ENCODE measurements at places on chromosomes 13 and 19.

DNA sequence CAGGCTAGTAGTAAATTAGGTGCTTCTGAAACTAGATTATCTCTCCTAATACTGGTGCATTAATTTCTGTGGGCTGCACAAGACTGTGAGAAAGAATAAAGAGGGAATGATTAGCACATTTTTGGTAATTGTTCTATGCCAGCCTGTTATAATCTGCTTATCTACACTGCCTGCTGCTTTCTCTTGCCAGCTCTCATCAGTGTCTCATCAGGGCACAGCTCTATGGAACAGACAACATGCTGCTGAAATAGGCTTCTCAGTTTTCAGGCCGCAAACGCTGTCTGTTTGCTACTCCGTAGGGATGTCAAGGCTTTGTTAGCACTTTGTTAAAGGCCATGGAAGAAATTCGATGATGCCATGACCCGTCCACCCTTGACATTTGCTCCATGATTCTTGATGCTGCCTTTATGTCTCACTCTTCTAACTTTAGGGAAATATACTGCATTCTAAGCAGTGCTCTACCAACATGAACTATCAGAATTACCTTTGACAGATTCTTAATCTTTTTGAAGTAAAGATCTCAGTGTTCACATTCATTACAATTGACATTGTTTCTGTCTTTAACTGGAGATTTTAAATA, 84.0 kb upstream of the PRR20A start:
- H3K27me3 ChIP-seq = no peaks in the 10 kb centered on the region
- no peak overlapping the region for H3K27ac ChIP-seq
- no peaks in the 10 kb centered on the region for H3K36me3 ChIP-seq
- H3K4me3 ChIP-seq = no peak overlapping the region

GRCh38 chr13:92827503-92827902, 399.1 kb upstream of the GPC6 start:
- no peak overlapping the region for H3K4me3 ChIP-seq
- H3K27me3 ChIP-seq = no peaks in the 10 kb centered on the region
- no peak for DNase-seq
- no peak overlapping the region for H3K27ac ChIP-seq
- no peaks in the 10 kb centered on the region for H3K4me1 ChIP-seq

DNA sequence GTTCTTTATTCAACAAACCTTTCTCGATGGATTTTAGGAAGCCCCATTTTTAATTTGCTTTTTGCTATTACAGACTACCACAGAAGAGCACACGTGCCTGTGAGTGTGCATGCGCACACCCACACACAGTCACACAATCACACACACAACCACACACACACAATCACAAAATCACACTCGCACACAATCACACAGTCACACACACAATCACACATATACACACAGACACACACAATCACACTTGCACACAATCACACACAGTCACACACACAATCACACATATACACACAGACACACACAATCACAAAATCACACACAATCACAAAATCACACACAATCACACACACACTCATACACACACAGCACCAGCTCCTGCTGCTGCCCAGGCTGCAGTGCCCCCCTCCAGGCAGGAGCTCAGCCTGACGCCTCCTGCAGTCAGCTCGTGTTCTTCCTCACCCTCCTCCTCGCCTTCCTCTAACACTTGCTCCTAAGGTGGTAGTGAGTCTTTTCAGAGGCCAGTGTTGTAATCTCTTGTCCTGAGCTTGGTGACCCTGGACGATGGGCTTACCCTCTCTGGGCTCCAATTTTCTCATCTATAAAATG, 125.0 kb upstream of the SOX1 start:
- no peaks in the 10 kb centered on the region for H3K36me3 ChIP-seq
- H3K27ac ChIP-seq = no peak overlapping the region
- no peaks in the 10 kb centered on the region for H3K27me3 ChIP-seq
- no peak for DNase-seq

DNA sequence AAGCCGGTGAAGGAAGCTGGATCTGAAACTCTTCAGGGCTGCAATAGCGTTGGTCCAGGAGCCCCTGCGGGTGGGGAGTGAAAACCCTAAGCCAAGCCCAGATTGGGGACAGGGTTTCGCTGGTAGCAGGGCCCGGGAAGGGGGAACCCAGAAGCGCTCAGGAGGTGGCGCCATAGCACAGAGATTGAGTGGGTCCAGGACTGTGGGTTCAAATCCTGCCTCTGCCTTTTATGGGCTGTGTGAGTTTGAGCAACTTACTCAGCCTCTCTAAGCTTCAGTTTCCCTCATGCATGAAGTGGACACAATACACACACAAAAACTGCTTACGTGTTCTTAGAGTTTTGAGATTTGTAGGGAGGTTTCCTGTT, 8.3 kb upstream of the SYCN start:
- H3K4me1 ChIP-seq = no peaks in the 10 kb centered on the region
- no peak for DNase-seq
- no peaks in the 10 kb centered on the region for H3K27me3 ChIP-seq
- H3K27ac ChIP-seq = no peak overlapping the region

DNA sequence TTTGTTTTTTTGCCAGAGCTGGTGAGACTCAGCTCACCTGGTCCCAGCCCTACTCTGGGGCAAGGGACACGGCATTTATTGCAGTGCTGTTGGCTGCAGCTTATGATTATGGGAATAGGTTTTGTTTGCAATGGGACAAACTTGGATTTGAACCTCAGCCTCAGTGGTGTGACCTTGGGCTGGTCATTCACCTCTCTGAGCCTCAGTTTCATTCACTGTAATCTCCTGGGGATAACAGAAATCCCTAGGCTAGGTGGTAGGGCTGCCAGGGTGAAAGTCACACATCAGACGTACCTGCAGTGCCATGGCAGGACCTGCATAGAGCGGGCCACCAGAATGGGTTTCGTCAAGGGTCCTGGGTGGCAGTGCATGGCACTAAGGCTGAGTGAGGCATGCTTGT, 73.7 kb upstream of the MEDAG start:
- H3K27ac ChIP-seq = no peak overlapping the region
- peaks cover 9% of the 10 kb centered on the region for H3K27me3 ChIP-seq
- H3K4me1 ChIP-seq = no peaks in the 10 kb centered on the region
- no peak overlapping the region for H3K4me3 ChIP-seq
- no peaks in the 10 kb centered on the region for H3K36me3 ChIP-seq

DNA sequence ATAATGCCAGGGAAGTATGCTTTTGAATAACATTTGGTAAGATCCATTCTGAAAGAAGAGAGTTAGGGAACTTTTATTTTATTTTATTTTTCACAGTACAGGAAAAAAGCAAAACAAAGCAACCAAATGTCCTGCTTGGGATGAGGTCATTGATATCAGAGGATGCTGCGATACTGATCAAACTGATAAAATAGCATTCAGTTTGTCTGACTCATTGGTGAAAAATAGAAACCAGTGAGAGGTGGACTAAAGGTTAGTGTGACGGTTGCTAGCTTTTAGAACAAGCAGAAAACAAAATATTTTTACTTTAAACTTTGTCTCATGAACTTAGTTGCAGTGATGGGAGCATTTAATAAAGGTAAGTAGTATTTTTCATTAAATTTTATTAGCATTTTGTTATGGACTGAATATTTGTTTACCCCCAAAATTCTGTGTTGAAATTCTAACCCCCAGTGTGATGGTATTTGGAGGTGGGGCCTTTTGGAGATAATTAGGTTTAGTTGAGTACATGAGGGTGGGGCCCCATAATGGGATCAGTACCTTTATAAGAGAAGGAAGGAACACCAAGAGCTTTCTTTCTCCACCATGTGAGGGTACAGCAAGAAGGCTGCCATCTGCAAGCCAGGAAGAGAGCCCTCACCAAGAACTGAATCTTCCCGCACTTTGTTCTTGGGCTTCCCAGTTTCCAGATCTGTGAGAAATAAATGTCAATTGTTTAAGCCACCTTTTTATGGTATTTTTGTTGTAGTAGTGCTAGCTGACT, 37.3 kb downstream of the ITGBL1 start:
- DNase-seq = no peak
- H3K36me3 ChIP-seq = no peaks in the 10 kb centered on the region
- H3K4me3 ChIP-seq = no peak overlapping the region
- no peak overlapping the region for H3K27ac ChIP-seq
- H3K27me3 ChIP-seq = no peaks in the 10 kb centered on the region
- no peaks in the 10 kb centered on the region for H3K4me1 ChIP-seq

GRCh38 chr13:108419768-108420167, 150.2 kb downstream of the TNFSF13B start:
- DNase-seq = no peak
- H3K4me3 ChIP-seq = no peak overlapping the region

DNA sequence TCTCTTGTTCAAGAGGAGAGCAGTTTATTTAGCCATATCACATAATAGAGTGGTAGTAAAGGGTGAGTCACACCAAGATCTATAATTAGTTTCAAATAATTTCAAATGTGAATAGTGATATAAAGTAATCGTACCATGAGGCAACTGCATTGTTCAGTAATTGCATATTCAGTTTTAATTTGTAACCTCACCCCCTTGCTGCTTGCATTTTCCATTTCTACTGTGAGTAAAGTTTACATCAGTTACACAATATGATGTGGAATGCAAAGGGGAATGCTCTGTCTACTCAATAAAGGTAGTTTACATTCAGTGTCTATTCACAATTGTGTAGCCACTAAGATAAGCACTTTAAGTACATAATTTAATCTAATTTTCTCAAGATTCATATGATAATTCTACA, 1695.7 kb upstream of the SPRY2 start:
- no peaks in the 10 kb centered on the region for H3K36me3 ChIP-seq
- DNase-seq = no peak

DNA sequence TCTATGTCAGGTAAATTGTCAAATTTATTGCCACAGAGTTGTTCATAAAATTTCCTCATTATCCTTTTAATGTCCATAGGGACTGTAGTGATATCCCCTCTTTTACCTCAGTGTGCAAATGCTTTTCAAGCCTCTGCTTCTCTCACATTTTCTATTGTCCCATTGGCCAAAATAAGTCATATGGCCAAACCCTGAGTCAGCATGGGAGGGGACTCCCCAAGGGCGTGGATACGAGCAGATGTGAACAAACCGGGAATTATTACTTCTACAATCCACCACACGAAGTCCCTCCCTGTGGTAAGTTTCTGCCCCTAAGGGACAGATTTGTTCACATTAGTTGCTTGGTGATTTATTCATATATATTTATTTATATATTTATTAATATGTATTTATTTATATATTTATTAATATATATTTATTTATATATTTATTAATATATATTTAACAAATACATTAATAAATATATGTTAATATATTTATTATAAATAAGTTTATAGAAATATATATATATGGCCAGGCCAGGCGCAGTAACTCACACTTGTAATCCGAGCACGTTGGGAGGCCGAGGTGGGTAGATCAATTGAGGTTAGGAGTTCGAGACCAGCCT, 20.1 kb upstream of the CAMSAP3 start:
- no peaks in the 10 kb centered on the region for H3K27me3 ChIP-seq
- no peak overlapping the region for H3K27ac ChIP-seq
- H3K4me3 ChIP-seq = no peak overlapping the region
- H3K4me1 ChIP-seq = no peaks in the 10 kb centered on the region
- H3K36me3 ChIP-seq = no peaks in the 10 kb centered on the region

- peaks cover 1% of the 10 kb centered on the region for H3K27me3 ChIP-seq
- no peak for DNase-seq
- no peaks in the 10 kb centered on the region for H3K4me1 ChIP-seq
These were observed 5.6 kb downstream of the C5AR1 start for GRCh38 chr19:47315125-47315821.

DNA sequence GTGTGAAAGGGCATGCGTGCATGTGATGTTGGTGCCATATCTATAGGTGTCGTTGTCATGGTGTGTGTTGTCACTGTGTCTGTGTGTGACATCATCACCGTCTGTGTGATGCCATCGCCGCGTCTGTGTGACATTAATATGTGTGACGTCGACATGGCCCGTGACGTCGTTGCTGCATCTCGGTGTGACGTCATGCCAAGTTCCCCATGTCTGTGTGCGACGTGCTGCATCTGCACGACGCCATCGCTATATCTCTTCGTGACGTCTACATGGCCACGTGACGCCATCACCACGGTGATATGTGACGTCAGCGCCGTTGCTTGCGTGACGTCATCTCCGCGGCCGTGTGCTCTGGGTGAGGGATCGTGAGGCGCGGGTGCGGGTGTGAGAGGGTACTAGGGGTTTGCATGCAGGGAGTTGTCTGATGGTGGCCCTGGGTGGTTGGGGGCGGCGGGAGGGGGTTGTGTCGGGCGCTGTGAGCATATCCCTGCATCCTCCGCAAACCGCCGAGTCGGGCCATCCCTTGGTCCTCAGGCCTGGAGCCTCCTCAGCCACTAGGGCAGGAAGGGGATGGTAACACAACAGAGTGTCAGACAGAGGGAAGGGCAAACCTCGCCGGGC, 14.6 kb downstream of the GTPBP3 start:
- H3K4me1 ChIP-seq = peaks cover 2% of the 10 kb centered on the region
- no peaks in the 10 kb centered on the region for H3K36me3 ChIP-seq
- H3K27me3 ChIP-seq = no peaks in the 10 kb centered on the region
- no peak overlapping the region for H3K27ac ChIP-seq
- no peak overlapping the region for H3K4me3 ChIP-seq

DNA sequence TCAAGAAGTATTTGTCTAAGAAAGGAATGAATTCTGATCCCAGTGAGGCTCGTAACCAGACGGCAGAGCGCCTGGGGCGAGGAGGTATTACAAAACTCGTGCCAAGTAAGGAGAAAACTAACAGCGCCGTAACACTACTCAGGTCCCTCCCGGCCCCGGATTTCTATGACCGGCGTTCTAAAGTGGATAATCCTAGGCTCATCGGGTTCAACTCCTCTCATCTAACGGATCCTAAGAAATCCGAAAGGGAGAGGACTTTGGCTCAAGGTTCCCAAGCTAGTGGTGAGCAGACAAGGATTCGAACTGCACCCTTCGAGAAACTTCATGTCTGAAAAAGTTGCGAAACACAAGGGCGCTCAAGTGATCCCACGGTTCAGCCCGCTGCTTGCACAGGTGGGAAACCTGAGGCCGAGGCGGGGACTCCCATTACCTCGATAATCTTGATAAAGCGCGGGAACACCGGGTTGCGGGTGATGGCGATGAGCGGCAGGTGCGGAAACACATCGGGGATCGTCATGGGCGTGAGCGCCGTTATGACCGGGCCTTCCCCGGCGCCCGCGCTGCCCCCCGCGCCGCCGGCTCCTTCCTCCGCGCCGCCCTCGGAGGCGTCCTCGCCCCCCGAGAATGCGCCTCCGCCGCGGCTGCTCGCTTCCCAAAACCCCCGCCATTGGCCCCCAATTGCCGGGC, 529 bp downstream of the LONP1 start:
- H3K27me3 ChIP-seq = no peaks in the 10 kb centered on the region
- no peaks in the 10 kb centered on the region for H3K36me3 ChIP-seq
- no peak overlapping the region for H3K27ac ChIP-seq
- no peak for DNase-seq

DNA sequence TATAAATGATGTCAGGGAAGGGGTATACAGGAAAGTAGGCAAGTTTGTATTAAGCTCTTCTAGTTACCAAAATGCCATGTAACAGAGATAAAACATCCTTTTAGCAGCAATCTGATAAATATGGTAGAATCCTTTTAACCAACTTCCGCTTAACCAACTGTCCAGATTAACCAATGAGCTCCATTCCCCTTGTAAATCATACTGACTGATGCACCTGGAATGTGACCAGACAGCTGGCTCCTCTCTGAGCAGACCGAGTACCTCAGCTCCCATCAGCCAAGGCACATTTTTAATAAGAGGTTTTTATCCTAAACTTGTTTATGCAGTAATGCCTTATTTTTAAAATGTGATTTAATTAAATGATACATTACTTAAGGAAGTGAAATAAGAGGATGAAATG, 66.4 kb downstream of the KLF12 start:
- H3K27ac ChIP-seq = no peak overlapping the region
- H3K4me1 ChIP-seq = no peaks in the 10 kb centered on the region
- no peaks in the 10 kb centered on the region for H3K36me3 ChIP-seq
- H3K27me3 ChIP-seq = no peaks in the 10 kb centered on the region
- no peak for DNase-seq
- H3K4me3 ChIP-seq = no peak overlapping the region

GRCh38 chr19:7450243-7451223, 38.3 kb downstream of the PEX11G start:
- no peak overlapping the region for H3K4me3 ChIP-seq
- peaks cover 12% of the 10 kb centered on the region for H3K36me3 ChIP-seq
- no peaks in the 10 kb centered on the region for H3K4me1 ChIP-seq
- H3K27ac ChIP-seq = no peak overlapping the region

Measured in iPS DF 6.9 (cell line).